CD4-positive, alpha-beta memory T cell (primary cell): ENCODE measurements at places on chromosomes 6 and 20.

DNA sequence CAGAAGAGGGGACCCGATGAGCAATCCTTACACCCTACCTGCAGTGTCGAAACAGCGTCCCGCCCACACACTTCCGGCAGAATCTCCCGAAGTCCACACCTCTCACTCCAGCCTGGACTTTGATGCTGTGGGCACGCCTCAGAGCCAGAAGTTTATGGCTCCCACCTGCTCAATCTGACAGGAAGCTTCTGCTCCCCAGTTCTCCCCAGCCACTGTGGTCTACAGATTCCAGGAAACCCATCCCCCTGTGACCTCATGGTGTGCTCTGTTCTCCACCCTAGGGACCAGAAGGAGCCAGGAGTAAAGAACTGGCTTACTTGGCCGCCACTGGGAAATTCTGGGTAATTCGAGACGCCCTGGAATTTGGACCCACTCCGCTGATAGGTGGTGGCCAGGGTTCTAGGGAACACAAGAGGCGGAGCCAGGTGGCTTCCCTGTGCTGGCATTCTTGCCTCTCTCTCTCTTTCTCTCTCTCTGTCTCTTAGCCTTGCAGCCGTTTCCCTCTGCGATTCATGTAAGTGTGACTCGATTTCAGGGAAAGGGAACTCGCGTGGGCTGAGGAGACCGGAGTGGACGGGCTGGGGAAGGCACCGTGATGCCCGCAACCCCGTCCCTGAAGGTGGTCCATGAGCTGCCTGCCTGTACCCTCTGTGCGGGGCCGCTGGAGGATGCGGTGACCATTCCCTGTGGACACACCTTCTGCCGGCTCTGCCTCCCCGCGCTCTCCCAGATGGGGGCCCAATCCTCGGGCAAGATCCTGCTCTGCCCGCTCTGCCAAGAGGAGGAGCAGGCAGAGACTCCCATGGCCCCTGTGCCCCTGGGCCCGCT, at the start of gene TRIM15:
Gene TRIM15, plus strand, starts transcription at position 457 of the 828 bp plus-strand sequence. Its CDS starts 139 bp downstream, at position 596.
- DNase-seq = no peak

- no peak for DNase-seq
Measured at GRCh38 chr6:15254070-15254975, 8.5 kb downstream of the JARID2 start.

GRCh38 chr20:60950974-60951373, 301.1 kb upstream of the CDH4 start:
- DNase-seq = no peak

DNA sequence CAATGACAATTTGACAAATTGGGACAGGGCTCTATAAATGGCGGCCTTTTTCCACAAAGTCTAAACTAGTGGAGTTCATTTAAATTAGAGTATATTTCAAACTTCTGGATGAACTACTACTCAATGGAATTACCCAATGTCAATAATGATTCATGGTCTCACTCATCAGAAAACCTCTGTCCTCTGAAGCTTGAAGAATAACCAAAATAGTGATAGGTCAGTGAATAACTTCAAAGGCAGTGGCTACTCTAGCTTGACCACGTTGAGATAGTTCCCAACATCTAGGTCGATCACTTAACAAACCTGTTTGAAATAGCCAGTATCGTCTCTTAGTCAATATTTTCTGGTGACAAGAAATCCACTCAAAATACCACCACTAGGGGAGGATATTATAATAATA, 197.6 kb downstream of the HDGFL1 start:
- DNase-seq = no peak

GRCh38 chr20:24045621-24046318, 57.2 kb upstream of the GGTLC1 start:
- no peak for DNase-seq
